ENCODE measurements at places on chromosomes 12 and 14.

- DNase-seq: no peak
These were observed 173.5 kb upstream of the DYRK2 start for GRCh38 chr12:67474934-67475620.

GRCh38 chr12:62194616-62195015 is 65.6 kb upstream of the USP15 start:
- DNase-seq: no peak

- DNase-seq: no peak
These were observed 195.8 kb downstream of the FOXN3 start for GRCh38 chr14:89221109-89221810.

DNA sequence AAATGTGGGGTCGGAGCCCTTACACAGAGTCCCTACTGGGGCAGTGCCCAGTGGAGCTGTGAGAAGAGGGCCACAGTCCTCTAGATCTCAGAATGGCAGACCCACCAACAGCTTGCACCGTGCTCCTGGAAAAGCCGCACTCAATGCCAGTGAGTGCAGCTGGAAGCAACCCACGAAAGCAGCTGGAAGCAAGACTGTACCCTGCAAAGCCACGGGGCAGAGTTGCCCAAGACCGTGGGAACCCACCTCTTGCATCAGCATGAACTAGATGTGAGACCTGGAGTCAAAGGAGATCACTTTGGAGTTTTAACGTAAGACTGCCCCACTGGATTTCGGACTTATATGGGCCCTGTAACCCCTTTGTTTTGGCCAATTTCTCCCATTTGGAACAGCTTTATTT is 12.3 kb downstream of the GTF2A1 start:
- no peak for DNase-seq

- no peak for DNase-seq
These were observed 59.8 kb downstream of the PLEKHG3 start for GRCh38 chr14:64763801-64764621.

DNA sequence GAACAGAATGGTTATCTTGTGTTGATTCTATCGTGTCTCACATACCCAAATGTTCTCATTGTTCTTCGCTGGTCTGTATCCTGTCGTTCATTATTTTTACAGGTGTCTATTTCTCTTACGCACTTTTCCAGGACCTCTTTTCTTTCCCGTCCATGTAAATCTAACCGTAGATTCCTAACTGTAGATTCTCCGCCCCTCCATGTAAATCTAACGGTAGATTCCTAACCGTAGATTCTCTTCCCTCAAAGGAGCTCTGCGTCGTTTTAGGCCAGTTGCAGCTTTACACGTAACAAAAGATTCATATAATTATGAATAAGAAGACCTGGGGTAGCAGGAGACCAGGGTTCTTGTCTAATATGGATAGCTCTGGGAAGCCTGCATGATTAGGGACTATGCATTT is 9.7 kb upstream of the ZNF605 start:
- DNase-seq: no peak

GRCh38 chr12:111788178-111788654 is 21.5 kb downstream of the ALDH2 start:
- DNase-seq: no peak

DNA sequence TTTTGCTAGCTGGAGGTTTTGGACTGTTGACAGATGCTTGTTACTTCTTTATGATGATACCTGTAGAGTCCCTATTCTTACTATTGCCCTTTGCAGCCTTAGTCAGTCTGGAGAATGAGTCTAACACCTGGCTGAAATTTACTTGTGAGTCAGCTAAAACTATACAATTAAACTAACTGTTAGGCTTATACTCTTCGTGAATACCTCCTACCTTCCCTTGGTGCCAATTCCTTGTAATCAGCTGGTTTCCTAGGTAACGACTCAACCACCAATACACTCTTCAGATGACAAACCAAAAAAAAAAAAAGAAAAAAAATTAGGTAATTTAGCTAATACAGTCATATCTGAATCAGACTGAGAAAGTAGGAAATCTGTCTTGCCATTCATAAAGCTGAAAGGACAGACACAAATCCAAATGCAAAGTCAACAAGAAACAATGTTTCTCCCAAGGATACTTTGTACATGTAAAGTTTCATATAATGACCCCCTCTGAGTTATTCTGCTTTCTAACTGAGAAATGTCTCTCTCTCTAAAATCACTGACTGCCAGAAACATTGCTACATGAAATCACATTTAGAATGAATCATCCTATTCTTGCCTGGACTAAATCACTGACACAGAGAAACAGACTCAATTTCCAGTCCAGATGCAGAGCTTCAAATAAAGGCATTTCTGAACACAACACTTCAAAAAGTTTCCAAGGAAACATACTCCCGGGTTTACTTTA is 56.5 kb upstream of the CDKL1 start:
- no peak for DNase-seq

All from T1000 (cell line).